ENCODE measurements at places on chromosomes 5 and 9.
A peak's percentile ranks its signal among the peaks of the same experiment; 100 is the strongest.

- DNase-seq: no peak
Observed at GRCh38 chr5:107063511-107063910, 607.2 kb downstream of the EFNA5 start.

DNA sequence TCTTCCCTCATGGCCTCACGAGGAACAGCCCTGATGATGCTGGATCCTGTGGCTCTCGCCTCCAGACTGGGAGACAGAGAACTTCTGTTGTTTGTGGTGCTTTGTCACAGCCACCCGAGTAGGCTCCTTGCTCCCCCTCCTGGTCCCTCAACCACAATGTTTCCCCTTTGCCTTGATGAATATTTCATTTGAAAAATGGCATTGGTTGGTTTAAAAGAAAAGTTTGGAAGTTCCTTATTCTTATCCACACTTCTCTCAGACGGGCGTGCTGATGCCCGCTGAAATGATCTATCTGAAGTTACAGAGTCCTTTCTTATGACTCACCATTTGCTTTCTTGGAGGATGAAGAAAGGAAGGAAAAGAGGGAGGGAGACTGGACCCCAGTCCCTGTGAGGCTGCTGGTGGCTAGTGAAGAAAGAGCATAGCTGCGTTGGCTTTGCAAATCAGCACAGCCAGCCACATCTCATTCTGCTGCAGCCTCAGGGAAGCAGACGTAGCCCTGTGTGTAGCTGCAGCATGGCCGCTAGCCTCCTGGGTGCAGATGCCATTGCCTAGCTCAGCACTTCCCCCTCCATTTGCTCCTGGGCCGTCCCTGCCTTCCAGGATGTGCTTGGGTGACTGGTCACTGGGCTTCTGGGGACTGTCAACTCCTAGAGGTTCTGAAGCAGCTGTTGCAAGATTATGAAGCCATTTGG, 185.9 kb downstream of the ERCC6L2 start:
- peak; percentile 52 for DNase-seq

- DNase-seq: no peak
Observed at GRCh38 chr5:149421834-149422233, 42.7 kb upstream of the IL17B start.

- no peak for DNase-seq
Observed at GRCh38 chr9:86858009-86858408, 89.3 kb downstream of the GAS1 start.

- no peak for DNase-seq
Observed at GRCh38 chr5:170479484-170479883, 24.3 kb upstream of the KCNIP1 start.

GRCh38 chr9:130288926-130289690, 23.5 kb downstream of the HMCN2 start:
- no peak for DNase-seq

GRCh38 chr5:167839065-167839464, 452.4 kb upstream of the WWC1 start:
- no peak for DNase-seq

DNA sequence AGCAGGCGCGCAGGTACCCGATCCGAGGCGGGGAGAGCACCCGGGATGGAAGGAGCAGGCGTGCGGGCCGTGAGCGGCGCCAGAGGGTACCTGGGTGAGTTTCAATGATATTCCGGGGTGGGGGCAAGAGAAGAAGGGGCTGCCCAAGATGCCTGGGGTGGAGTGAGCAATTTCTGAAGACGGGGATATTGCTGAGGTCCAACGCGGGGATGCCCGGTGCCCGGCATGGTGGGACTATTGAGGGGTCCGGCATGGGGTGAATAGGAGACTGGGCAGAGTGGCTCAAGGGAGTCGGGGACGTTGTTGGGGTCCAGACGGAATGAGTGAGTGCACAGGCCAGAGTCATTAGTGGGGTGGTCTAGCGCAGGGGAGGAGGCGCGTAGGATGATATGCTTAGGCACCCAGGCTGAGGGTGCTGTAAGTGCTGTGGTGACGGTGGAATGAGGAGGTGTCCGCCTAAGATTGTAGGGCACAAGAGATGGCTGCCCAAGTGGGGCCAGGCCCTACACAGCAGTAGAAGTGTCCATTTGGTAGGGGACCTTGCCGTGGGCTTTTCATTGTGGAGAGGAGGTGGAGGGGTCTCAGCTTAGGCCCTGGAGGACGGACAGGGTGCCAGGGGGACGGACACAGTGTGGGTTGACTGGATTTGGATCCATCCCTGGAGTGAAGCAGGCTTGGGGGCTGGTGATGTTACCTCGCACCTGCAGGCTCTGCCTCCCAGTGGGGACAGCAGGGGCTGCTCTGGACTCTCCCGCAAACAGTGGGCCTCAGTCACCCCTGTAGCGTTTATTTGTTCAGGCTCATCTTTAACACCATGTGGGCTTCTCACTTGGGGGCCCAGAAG, 719 bp downstream of the MIGA2 start:
- no peak for DNase-seq

- no peak for DNase-seq
Observed at GRCh38 chr9:6247266-6247665, 31.7 kb downstream of the IL33 start.

DNA sequence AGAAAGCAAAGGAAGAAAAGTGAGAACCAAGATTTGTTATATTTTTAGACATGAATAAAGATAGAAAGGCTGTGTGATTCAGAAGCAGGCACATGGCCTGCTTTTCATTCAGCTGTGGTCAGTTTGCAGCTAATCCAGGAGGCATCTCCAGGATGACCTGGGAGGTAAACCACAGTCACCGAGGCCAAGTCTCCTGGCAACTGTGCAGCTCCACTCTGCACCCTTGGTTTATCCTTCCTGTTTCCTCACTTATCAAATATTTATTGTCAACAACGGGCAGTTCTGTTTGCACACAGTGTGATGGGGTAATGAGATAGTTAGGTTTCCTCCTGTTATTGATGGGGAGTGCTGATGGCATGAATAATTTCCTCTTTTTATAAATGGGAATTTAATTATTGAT, 243.0 kb downstream of the PSAT1 start:
- DNase-seq: no peak

- DNase-seq: no peak
Observed at GRCh38 chr9:20028192-20028848, 239.5 kb upstream of the SLC24A2 start.

DNA sequence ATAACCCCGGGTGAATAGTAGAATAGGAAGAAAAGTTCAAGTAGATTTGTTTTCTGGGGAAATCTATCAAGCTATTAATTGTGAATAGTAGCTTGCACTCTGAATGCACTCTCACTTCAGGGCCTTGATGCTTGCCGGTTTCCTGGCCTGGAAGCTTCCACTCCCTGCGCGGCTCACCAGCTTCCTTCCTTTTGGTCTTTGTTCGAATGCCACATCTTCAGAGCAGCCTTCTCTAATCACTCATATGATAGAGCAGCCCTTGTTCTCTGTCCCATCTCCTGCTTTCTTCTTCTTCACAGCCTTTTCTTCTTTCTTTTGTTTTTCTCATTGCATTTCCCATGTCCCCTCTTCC, 146.7 kb downstream of the MAST4 start:
- DNase-seq: no peak

- no peak for DNase-seq
Observed at GRCh38 chr9:119370816-119371215, 1.6 kb upstream of the BRINP1 start.

GRCh38 chr5:19837536-19838174, 150.3 kb downstream of the CDH18 start:
- DNase-seq: no peak

- DNase-seq: no peak
Observed at GRCh38 chr5:102975457-102976182, 144.3 kb downstream of the GIN1 start.

GRCh38 chr5:170300361-170301013, 2.9 kb upstream of the LCP2 start:
- no peak for DNase-seq

GRCh38 chr9:91392435-91392834, 30.7 kb upstream of the AUH start:
- no peak for DNase-seq

- no peak for DNase-seq
Observed at GRCh38 chr9:9743822-9744221, 869.0 kb downstream of the PTPRD start.

DNA sequence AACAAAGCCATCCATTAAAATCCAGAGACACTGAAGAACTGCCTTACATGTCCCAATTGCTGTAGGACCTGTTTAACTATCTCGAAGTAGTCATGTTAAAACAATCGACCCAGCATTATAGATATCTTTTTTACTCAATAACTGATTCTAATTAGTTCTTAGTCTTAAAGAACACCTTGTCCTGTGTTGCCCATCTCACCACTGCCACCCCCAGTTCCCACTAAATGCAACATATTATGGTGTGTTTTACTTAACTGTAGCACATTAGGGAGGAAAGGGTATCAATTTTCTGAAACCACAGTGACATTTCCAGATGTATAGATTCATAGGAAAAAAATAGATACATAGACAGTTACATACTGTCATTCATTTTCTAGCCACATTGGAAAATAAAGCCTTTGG, 221.2 kb downstream of the MEF2C start:
- DNase-seq: no peak

DNA sequence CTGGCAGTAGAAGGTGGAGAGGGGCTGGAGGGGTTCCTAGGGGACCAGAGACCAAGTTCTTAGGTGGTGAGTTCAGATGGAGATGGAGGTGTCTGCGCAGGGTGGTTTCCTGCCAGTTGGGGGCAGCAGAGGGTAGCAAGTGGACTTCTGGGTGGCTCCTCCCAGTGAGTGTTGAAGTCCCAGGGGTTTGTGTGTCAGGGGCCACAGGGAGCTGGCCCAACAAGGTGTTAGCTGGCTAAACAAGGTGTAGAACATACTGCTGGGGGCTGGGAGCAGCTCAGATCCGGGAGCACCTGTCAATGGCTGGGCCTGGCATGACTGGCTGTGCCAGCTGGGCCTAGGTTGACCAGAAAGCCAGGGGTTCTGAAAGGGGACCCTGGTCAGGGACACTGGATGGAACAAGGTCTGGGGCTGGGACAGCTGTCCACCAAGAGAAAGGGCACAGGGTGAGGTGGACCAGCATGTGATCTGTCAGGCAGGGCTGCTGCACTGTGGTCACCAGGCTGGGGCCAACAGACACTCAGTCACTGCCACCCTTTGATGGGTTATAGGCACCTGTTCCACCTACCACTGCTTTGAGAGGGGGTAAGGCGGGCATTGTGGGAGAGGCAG, 35.6 kb downstream of the DAB2IP start:
- no peak for DNase-seq

DNA sequence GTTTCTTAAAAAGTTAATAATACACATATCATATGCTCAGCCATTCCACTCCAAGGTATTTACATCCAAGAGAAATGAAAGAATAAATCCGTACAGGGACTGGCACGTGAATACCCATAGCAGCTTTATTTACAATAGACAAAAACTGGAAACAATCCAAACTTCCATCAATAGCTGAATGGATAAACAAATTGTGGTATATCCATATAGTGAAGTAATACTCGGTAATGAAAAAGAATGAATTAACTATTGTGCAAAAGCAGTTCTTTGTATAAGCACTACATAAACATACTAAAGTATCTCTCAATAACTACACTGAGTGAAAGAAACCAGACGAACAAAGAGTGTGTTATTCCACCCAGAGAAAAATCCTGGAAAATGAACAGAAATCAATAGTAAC, 17.6 kb downstream of the COL23A1 start:
- DNase-seq: no peak

- no peak for DNase-seq
Observed at GRCh38 chr5:116448870-116449427, 125.7 kb downstream of the SEMA6A start.

- no peak for DNase-seq
Observed at GRCh38 chr5:137205231-137206027, 293.7 kb downstream of the SPOCK1 start.

DNA sequence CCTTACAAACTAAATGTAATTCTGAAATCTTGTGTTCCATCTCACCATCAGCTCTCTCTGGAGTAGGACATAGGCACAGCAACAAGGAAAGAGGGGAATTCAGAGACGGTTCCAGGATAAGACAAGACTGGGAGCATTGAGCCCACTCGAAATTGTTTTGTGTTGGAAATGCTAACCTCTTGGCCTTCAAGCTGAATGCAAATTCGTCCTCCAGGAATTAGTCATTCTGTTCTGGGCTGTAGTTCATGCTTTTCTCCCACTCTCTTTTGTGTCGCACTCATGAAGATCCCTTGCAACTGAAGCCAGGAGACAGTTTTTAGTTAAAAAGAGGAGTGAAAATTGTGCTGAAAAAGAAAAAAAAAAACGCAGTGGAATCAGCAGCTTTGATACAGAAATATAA, 121.7 kb upstream of the SEMA6A start:
- DNase-seq: no peak

DNA sequence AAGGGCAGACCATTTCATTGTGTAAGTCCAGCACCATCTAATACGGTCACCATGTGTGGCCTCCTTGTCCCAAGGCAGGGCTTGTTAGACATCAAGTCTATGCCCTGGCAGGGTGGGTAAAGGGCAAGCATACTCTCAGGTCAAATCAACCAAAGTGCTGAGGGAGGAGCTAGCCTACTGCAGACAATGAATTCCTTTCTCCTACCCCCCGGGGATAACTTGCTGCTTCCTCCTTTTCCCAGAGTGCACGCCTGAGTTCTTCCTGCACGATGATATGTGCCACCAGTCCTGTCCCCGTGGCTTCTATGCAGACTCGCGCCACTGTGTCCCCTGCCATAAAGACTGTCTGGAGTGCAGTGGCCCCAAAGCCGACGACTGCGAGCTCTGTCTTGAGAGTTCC, 71.4 kb downstream of the RFK start:
- no peak for DNase-seq

GRCh38 chr5:27266184-27266583, 227.8 kb upstream of the CDH9 start:
- no peak for DNase-seq
